NT2/D1 (cell line): ENCODE measurements at places on chromosomes 2 and 18.

- DNase-seq: no peak
These were observed 26.6 kb downstream of the FAHD2B start for GRCh38 chr2:97068074-97068473.

DNA sequence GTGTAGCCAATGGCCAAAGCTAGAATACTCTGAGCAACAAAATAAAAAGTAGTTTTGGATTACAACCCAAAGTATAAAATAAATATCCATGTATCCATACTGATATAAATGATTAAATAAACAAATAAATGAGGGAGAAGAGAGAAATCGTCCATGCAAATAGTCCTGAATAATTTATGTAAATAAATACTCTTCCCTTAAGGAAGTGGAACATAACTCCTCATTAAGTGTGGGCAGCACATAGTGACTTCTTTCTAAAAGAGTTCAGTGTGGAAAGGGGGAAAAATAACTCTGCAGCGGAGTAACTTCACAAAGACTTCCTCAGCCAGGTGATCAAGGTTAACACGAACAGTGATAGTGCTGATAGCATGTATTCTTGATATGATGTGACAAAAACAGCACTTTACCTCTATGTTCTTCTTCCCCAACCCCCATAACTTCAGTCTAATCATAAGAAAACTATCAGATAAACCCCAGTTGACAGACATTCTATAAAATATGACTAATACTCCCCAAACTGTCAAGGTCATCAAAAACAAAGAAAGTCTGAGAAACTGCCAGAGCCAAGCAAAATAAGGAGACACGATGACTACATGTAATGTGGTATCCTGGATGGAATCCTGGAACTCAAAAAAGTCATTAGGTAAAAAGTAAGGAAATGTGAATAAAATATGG, 30.7 kb downstream of the METTL8 start:
- no peak for DNase-seq

GRCh38 chr2:237459741-237460174, 27.3 kb upstream of the MLPH start:
- DNase-seq: no peak

- no peak for DNase-seq
These were observed 21.5 kb upstream of the TMEM87B start for GRCh38 chr2:112033600-112033999.

DNA sequence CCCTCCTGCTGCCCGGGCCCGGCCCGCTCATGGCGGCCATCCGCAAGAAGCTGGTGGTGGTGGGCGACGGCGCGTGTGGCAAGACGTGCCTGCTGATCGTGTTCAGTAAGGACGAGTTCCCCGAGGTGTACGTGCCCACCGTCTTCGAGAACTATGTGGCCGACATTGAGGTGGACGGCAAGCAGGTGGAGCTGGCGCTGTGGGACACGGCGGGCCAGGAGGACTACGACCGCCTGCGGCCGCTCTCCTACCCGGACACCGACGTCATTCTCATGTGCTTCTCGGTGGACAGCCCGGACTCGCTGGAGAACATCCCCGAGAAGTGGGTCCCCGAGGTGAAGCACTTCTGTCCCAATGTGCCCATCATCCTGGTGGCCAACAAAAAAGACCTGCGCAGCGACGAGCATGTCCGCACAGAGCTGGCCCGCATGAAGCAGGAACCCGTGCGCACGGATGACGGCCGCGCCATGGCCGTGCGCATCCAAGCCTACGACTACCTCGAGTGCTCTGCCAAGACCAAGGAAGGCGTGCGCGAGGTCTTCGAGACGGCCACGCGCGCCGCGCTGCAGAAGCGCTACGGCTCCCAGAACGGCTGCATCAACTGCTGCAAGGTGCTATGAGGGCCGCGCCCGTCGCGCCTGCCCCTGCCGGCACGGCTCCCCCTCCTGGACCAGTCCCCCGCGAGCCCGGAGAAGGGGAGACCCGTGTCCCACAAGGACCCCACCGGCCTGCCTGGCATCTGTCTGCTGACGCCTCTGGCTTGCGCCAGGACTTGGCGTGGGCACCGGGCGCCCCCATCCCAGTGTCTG, 767 bp downstream of the RHOB start:
- DNase-seq: no peak

DNA sequence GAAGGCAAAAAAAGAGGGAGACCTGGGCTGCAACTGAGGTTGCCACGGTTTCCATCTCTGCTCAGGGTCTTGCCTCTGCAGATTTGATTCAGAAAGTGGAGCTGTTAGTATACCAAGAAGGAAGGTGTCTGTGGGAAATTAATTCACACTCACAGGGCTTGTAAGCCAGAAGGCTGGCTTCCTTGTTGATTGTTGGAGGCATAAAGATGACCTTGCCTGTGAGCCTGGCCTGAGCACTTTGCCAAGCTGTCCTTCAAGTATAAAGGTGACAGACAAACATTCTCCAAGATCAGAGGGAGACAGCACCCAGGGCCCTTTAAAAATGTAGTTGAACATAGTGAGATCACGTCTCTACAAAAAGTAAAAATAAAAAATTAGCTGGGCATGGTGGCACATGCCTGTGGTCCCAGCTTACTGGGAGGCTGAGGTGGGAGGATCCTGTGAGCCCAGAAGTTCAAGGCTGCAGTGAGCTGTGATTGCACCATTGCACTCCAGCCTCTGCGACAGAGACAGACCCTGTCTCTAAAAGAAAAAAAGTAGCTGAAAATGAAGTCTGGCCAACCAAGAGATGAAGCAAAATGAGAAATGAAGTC, 91.2 kb upstream of the UXS1 start:
- no peak for DNase-seq

DNA sequence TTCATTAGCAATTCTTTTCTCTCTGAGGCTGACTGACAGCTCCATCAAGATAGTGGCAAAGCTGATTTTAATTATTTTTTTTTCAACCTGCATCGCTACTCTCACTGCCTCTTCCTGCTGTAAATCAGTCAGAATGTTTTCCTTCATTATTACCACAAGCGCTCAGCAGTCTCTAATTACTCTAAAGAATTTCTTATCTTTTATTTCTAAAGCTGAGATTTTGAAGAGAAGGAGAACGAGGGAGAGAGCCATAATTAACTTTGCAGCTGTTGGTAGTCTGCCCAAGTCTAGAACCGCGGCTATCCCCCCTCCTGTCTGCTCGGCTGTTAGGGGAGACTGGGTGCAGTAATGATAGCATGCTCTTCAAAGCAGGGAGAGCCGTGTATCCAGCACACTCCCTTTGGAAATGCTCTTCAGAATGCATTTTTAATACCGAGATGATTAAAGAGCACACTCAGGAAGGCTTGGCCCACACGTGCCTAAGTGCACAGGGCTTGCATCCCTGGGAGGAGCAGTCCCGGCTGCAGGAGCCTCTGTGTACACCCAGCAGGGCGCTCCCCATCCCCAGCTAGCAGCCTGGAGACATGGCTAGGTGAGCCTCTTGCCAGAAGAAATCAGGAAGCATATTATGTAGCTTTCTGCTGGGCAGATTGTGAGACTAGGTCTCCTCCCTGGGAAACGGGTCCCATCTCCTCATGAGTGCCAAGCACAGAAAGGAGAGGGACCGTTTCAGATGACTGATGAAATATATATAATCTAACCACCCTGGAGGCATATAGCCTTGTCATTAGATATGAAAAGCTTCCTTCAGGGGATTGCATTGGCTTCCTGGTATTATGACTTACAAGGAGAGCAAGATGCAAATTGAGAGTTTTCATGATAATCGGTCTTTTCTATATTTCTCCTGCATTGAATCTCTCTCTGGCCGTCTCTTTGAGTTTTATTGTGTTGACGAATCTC, 555.2 kb downstream of the CMPK2 start:
- no peak for DNase-seq

DNA sequence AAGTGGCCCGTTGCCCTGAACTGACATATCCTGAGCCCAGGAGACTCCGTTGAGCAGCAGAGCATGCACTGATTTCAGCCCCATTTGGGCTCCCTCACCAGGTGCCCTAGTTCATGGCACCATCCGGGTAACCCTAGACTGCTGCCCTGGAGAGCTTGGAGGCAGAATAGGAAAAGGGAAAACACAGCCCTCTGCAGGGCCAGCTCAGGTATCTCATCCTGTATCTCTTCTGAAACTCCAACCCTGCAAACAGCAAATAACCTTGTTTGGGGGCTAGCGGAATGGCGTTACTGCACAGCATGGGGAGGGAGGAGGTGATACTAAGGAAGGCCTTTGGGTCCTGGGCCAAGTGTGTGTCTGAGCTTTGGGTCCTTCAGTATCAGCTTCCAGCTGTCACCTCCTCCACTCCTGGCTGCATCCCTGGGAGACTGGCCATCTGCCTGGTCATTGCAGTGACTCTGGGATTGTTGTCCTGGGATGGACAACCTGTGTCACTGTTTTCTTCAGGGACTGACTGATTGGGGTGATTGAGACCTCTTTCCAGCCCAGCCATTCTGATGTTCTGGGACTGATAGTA, 233.8 kb upstream of the SKOR2 start:
- no peak for DNase-seq

GRCh38 chr2:143730953-143731260, 601.7 kb downstream of the ARHGAP15 start:
- no peak for DNase-seq

- no peak for DNase-seq
These were observed 139.0 kb downstream of the DDX1 start for GRCh38 chr2:15730545-15731212.

GRCh38 chr2:201313362-201313761, 43.8 kb downstream of the FLACC1 start:
- no peak for DNase-seq

DNA sequence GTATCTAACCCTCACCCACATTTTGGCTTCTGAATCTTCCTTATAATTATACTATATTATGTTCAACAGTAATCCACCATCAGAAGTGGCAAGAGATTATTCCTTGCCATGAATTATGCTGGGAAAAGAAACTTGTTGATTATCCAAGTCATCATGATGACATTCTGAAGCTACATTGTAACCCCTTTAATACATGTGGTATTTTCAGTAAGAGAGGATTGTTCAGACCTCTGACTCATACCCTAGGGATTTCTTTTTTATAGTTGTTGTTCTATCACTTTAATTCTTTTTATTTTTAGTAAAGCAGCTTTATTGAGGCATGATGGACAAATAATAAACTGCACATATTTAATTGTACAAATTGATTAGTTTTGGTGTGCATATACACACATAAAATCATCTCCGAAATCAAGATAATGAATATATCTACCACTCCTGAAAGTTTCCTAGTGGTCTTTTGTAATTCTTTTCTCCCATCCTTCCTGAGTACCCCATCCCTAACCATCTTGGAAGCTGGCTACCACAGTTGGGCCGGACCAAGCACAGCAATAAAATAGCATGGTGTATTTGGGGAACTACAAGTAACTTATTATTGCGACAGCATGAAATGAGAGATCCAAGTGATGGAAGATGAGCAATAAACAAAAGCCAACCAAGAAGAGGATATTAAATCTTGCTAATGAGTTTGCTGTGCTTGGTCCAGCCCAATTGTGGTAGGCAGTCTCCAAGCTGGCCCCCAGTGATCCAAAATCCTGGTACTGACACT, 159.9 kb downstream of the BARD1 start:
- no peak for DNase-seq

DNA sequence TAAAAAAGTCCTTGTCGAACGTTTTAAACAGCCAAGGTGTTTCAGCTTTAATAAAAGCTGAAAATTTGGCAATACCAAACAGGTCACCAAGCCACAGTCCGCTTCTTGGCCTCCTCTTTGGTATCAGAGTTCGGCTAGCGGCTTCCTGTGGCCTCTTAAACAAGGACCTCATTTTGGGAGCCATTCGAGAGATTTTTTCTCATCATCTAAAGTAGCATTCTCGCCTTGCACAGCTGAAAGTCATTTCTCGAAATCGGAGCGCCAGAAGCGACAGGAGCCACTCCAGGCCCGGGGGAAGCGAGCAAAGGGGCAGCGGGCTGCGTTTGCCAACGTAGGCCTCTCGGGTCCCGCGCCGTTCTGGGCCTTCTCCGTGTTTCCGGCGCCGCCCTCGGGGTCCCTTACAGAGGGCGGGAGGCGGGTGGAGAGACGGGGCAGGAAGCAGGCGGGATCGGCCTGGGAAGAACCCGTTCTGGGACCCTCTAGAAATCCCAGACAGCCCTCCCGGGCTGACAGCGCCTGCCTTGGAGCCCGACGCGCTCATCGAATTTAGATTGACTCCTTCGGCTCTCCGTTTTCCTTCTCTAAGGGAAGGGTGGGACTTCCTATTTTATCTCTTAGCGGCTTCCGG, 522 bp upstream of the ZNF407 start:
- peak; percentile 3 for DNase-seq
